Memory B cell (primary cell): ENCODE measurements at places on chromosomes 12 and 14.

DNA sequence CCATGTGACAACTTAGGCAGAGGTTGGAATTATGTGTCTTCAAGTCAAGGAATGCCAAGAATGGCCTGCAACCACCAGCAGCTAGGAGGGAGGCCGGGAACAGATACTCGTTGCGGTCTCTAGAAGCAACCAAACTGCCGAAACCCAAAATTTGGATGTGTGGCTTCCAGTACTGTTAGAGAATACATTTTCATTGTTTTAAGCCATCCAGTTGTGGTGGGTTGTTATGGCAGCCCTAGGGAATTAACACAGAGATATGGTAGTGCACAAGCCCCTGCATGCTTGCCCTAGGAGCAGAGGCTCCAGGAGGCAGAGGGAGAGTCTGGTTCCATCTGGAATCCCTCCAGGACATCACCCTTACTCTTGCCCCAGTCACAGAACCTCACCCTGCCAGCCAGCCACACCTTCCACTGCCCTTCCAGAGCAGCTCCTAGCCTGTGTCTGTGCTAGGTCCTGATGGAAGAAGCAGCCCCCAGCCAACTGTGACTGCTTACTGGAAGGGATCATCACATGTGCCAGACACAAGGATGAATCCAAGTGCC is 19.5 kb downstream of the PITPNM2 start:
- DNase-seq: no peak
- peak overlapping the region; percentile 92 for H3K27ac ChIP-seq
- peaks cover 32% of the 10 kb centered on the region for H3K4me1 ChIP-seq
- peak overlapping the region; percentile 61 for H3K4me3 ChIP-seq
- H3K27me3 ChIP-seq: peaks cover 2% of the 10 kb centered on the region

- no peaks in the 10 kb centered on the region for H3K36me3 ChIP-seq
- no peak overlapping the region for H3K27ac ChIP-seq
- H3K27me3 ChIP-seq: no peaks in the 10 kb centered on the region
- H3K4me3 ChIP-seq: no peak overlapping the region
Measured at GRCh38 chr12:81209012-81209411, 131.1 kb downstream of the ACSS3 start.

GRCh38 chr12:100959481-100959880 is 164.9 kb downstream of the ANO4 start:
- no peaks in the 10 kb centered on the region for H3K36me3 ChIP-seq
- H3K4me1 ChIP-seq: no peaks in the 10 kb centered on the region
- H3K27me3 ChIP-seq: peaks cover 7% of the 10 kb centered on the region
- H3K4me3 ChIP-seq: no peak overlapping the region

GRCh38 chr12:112838731-112839130 is 47.2 kb downstream of the RPH3A start:
- DNase-seq: no peak
- no peaks in the 10 kb centered on the region for H3K4me1 ChIP-seq
- no peaks in the 10 kb centered on the region for H3K36me3 ChIP-seq
- peaks cover 17% of the 10 kb centered on the region for H3K27me3 ChIP-seq
- no peak overlapping the region for H3K27ac ChIP-seq
- H3K4me3 ChIP-seq: no peak overlapping the region

GRCh38 chr12:91119089-91119488 is 7.8 kb upstream of the LUM start:
- no peak overlapping the region for H3K4me3 ChIP-seq
- H3K27ac ChIP-seq: no peak overlapping the region
- DNase-seq: no peak
- no peaks in the 10 kb centered on the region for H3K36me3 ChIP-seq
- no peaks in the 10 kb centered on the region for H3K27me3 ChIP-seq
- H3K4me1 ChIP-seq: no peaks in the 10 kb centered on the region

GRCh38 chr14:103404032-103404918 is 19.1 kb downstream of the MARK3 start:
- peaks cover 4% of the 10 kb centered on the region for H3K36me3 ChIP-seq
- H3K4me3 ChIP-seq: no peak overlapping the region

- no peaks in the 10 kb centered on the region for H3K4me1 ChIP-seq
- no peak for DNase-seq
- no peaks in the 10 kb centered on the region for H3K36me3 ChIP-seq
- no peak overlapping the region for H3K4me3 ChIP-seq
- peaks cover 9% of the 10 kb centered on the region for H3K27me3 ChIP-seq
Measured at GRCh38 chr14:96783043-96783914, 13.9 kb upstream of the VRK1 start.

GRCh38 chr12:129614221-129614885 is 289.5 kb downstream of the TMEM132D start:
- H3K27me3 ChIP-seq: no peaks in the 10 kb centered on the region
- H3K4me3 ChIP-seq: no peak overlapping the region
- H3K4me1 ChIP-seq: no peaks in the 10 kb centered on the region
- DNase-seq: no peak
- H3K36me3 ChIP-seq: no peaks in the 10 kb centered on the region

- H3K36me3 ChIP-seq: no peaks in the 10 kb centered on the region
- H3K27ac ChIP-seq: no peak overlapping the region
- DNase-seq: no peak
- no peaks in the 10 kb centered on the region for H3K4me1 ChIP-seq
- peaks cover 17% of the 10 kb centered on the region for H3K27me3 ChIP-seq
Measured at GRCh38 chr12:52910248-52910883, 5.5 kb upstream of the KRT8 start.

DNA sequence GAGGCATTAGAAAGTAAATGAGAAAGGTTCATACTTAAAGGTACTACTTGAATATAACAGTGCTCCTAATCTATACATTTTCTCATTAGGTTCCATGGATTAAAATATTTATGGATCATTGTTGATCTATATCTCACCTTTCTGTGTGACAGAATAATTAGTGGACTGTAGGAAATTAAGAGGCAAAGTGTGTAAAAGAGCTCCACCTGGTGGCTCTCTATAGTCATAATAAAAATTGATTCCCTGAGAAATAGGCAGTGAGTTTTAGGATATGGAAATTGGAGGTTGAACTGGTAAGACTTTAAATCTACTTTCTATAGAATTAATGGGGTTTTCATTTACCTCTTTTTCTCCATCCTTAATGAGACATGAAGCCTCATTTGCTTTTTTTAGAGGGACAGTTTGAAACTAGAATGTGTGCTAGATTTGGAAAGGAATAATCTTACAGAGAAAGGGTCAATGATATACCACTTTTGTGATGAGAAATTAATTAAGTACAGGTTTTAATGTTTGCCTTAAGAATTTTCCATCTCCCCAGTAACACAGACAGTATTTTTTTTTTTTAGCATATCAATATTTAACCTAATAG is 11.8 kb upstream of the DERA start:
- H3K4me3 ChIP-seq: no peak overlapping the region
- H3K27me3 ChIP-seq: no peaks in the 10 kb centered on the region
- H3K27ac ChIP-seq: no peak overlapping the region

GRCh38 chr12:117860111-117860510 is 108.7 kb downstream of the KSR2 start:
- peaks cover 2% of the 10 kb centered on the region for H3K36me3 ChIP-seq
- no peak for DNase-seq
- no peak overlapping the region for H3K27ac ChIP-seq
- peaks cover 8% of the 10 kb centered on the region for H3K27me3 ChIP-seq
- no peaks in the 10 kb centered on the region for H3K4me1 ChIP-seq

DNA sequence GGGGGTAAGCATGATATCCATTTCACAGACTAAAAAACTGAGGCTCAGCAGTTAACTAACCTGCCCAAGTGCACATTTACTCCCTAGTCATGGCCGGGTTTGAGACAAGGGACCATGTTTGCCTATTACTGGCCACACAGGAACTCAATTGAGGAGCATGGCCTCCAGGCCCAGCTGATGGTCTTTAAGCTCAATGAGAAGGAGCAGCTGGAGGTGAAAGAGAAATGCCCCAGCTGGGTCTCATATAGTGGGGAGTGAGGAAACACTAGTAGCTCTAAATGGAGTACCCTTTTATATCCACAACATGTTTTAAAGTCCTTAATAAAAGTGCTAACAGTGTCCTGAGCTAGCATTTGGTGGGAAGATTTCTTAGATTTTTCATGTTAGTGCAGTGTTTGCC is 1.6 kb downstream of the TDP1 start:
- DNase-seq: no peak
- H3K27ac ChIP-seq: peak overlapping the region; percentile 99
- no peaks in the 10 kb centered on the region for H3K27me3 ChIP-seq

- DNase-seq: no peak
- H3K4me3 ChIP-seq: peak overlapping the region; percentile 94
- H3K4me1 ChIP-seq: peaks cover 15% of the 10 kb centered on the region
Measured at GRCh38 chr12:105107171-105107493, 399 bp upstream of the WASHC4 start.

DNA sequence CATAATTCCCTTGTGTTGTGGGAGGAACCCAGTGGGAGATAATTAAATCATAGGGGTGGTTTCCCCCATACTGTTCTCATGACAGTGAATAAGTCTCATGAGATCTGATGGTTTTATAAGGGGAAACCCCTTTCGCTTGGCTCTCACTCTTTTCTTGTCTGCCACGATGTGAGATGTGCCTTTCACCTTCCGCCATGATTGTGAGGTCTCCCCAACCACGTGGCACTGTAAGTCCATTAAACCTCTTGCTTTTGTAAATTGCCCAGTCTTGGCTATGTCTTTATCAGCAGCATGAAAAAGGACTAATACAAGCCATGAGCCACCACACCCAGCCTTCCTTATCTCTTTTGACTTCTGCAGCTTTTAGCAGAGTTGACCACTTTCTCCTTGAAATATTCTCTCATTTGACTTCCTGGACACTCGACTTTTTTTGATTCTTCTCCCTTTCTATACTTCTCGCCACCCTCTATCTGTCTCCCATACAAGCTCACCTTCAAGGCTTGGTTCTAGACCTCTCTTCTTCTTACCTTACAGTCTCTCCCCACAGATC is 2.3 kb downstream of the MTERF2 start:
- no peak overlapping the region for H3K27ac ChIP-seq
- peaks cover 13% of the 10 kb centered on the region for H3K4me1 ChIP-seq
- no peak for DNase-seq
- no peak overlapping the region for H3K4me3 ChIP-seq
- peaks cover 10% of the 10 kb centered on the region for H3K36me3 ChIP-seq
- H3K27me3 ChIP-seq: peaks cover 2% of the 10 kb centered on the region

DNA sequence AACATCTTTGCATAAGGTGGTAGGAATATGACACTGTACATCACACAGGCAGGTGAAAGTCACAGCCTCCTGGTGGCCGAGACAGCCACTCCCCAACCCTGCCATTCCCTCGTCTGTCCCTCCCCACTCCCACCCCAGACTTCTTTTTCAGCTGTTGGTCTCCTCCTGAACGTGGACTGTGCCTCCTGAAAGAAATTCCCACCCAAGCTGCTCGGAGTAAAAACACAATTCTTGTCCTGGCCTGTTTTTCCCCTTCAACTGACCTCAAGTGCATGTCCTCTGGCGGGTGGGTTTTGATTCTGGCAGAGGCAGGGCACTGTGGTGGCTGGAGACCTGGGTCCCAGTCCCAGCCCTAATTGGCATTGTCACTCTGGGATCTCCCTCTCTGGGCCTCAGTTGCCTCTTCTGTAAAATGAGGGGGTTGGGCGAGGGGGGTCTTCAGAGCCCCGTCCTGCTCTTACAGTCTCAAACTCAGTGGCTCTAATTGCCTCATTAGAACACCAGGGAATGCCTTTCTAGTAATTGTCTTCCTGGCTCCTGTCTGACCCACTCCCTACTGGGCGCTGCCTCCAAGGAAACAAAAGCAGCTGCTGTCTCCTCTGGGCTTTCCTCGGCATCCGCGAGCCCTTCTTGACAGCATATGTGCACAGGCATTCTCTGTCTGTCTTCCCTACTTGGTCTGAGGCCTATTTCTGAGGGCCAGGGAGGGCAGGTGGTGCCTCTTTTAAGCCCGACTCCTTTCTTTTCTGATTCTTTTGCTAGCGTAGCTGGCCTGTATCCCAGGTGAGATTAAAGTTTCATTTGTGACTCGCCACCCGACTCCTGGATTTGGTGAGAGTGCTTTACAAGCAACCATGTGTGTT is 186.6 kb upstream of the RMST start:
- H3K4me3 ChIP-seq: no peak overlapping the region
- peak overlapping the region; percentile 69 for H3K27ac ChIP-seq
- peaks cover 1% of the 10 kb centered on the region for H3K36me3 ChIP-seq
- H3K27me3 ChIP-seq: peaks cover 8% of the 10 kb centered on the region
- H3K4me1 ChIP-seq: peaks cover 4% of the 10 kb centered on the region

DNA sequence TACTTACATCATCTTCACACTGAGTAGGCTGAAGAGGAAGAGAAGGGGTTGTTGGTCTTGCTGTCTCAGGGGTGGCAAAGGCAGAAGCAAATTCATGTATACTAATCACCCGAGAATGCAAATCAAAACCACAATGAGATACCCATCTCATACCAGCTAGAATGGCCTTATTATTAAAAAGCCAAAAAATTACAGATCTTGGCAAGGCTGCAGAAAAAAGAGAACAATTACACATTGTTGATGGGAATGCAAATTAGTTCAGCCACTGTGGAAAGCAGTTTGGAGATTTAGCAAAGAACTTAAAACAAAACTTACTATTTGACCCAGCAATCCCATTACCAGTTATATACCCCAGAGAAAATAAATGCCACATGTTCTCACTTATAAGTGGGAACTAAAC is 154.9 kb downstream of the SEC23A start:
- H3K4me1 ChIP-seq: no peaks in the 10 kb centered on the region
- H3K27ac ChIP-seq: no peak overlapping the region
- no peak overlapping the region for H3K4me3 ChIP-seq

GRCh38 chr12:122851820-122852219 is 16.6 kb downstream of the HIP1R start:
- H3K4me3 ChIP-seq: no peak overlapping the region
- H3K27ac ChIP-seq: no peak overlapping the region
- H3K36me3 ChIP-seq: peaks cover 20% of the 10 kb centered on the region
- H3K4me1 ChIP-seq: no peaks in the 10 kb centered on the region
- DNase-seq: no peak

DNA sequence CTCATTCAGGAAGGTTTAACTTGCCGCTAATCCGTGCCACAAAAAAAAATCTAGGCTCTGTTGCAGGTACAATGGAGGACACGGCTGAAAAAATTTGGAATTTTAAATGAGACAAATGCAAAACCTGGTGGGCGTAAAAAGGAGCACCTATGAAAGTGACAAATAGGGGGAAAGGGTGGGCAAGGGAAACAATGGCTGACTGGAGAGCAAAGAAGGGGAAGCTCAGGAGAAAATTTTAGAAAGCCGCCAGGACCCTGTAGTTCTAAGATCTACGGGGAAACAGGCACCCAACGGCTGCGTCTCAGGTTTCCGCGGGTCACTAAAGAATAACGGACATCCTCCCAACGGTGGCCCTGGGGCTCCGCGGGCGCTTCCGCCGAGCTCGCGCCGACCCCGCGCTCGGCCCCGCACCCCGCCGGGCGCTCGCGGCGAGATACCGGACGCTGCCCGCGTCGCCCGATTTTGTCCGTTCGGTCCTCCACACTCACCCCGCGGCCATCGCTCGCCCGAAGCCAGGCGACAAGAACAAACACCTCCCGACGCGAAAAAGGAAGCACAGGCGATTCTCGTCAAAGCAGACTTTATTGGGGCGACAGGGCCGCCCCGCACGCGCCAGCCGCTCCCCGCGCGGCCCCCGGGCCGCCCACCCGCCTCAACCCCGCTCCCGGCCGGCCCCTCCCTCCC is 1.1 kb upstream of the YY1 start:
- H3K4me3 ChIP-seq: peak overlapping the region; percentile 99
- H3K36me3 ChIP-seq: peaks cover 9% of the 10 kb centered on the region
- peaks cover 38% of the 10 kb centered on the region for H3K4me1 ChIP-seq
- no peaks in the 10 kb centered on the region for H3K27me3 ChIP-seq
- peak overlapping the region; percentile 100 for H3K27ac ChIP-seq
- peak; percentile 22 for DNase-seq
